Stimulated activated CD8-positive, alpha-beta memory T cell treated with anti-CD3 and anti-CD28 coated beads, Interleukin-7, amount 100 ng/mL, for 48 hours (primary cell): ENCODE measurements at places on chromosomes 5 and 9.

DNA sequence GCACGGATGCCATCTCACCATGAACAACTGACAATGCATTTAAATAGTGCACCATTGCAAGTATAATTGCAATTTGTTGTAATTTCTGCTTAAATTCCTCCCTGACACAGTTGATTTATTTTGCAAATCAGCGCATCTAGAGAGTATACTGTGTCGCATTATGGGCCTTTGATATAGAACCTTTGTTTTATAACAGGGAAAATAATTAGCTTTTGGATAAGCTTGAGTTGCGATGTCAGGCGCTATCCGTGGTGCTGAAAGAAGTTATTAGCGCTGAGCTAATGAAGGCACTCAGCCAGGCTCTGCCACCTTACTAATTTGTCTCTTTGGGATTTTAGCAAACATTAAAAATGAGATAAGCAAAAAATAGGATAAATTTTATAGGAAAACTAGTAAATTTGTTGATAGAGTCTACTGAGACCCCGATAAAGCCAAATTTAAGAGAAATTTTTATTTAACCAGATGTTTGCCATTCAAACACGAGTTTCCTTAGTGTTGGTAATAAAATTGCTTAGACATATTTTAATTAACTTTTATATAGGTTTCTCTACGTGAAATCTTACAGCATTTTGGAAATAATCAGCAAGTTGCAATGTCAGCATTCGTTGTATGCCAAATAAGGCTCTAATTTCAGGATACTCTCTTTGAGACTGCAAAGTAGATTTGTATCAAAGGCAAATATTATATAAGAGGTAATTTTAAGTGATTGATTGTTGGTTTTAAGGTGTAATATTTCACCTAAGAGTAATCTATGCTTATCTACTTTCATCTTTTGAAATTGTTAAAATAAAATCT lies 355.5 kb downstream of the TLR4 start:
- no peak for DNase-seq

DNA sequence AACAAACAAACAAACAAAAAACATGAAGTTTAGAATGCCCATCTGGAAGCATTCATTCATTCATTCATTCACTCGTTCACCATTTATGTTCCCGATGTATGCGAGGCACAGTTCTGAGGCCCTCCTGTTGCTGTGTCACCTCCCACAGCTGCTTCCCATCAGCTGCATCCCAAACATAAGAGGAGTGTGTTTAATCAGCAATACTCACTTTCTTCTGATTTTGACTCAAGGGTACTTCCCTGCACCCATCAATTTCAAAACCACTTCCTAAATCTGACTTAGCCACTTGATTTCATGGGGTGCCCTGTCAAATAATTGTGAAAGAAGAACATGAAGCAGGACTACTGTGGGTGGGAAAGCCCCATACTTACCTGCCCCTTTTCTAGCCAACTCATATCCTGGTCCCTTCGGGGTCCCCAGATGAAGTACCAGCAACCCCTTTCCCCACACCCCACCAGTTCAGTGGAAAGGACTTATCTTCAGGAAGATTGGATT lies 128.0 kb upstream of the IL12B start:
- peak; percentile 26 for DNase-seq

DNA sequence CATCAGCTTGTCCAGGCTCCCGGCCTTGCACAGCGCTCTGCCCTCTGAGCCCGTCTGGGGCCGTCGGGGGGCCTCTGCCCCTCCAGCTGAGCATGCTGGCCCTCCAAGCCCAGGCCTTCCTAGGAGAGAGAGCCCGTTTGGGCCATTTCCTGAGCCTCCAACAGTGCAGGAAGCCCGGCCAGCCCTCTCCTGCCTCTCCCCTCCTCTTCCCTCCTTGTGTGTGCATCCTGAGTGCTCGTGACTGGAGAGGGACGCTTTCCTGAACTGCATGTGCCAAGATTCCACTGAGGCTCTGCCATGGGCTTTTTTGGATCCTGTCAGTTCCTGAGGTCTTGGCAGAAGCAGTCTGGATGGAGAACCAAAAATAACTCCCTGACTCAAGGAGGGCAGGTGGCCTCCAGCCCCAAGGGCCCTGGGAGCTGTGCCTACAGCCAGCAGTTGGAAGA lies 15.6 kb downstream of the OLFM1 start:
- DNase-seq, result no peak

- DNase-seq, result no peak
Measured at GRCh38 chr9:69949396-69949795, 94.3 kb upstream of the MAMDC2 start.

DNA sequence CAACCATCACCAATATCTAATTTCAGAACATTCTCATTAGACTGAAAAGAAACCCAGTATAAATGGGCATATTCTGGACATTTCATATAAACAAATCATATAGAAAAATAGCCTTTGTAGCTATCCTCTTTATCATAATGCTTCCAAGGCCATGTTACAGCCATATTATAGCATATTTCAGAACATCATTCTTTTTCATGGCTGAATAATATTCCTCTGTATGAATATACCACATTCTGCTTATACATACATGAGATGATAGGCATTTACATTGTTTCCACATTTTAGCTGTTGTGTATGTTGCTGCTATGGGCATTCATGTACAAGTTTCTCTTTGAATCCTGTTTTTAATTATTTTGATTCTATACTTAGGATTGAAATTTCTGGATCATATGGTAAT lies 167.0 kb downstream of the FBXL17 start:
- DNase-seq, result no peak

DNA sequence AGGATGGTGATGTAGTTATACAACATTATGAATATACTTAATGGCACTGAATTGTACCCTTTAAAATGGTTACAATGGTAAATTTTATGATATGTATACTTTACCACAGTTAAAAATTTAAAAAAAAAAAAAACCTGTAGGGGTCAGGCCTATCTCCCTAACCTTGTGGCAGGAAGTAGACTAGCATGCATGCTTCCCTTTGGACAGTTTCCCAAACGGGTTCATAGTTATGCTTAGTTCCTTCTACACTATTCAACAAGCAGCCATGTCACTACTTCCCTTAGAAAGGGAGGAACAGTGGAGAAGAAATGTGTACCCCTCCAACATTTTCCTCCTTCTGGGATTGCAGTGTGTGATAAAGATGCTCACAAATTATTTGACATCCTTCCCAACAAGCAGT lies 32.5 kb downstream of the IDNK start:
- DNase-seq, result no peak

DNA sequence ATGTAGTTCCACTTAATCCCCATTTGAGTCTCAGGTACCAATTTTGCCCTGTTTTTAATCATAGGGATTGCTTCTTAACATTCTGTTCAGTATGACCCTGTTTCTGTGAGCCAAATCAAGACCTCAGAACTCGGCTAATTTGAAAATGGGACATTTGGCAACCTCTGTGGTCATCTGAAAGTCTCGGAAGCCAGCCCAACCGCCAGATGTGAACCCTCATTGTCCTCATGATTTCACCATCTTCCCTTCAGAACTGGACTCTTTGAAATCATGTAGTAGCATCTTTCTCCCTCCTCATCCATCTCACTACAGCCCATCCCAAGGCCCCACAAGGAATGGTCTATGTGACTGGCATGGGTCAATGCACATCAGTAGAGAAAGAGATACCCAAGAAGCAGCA lies 88.9 kb downstream of the S1PR3 start:
- no peak for DNase-seq

DNA sequence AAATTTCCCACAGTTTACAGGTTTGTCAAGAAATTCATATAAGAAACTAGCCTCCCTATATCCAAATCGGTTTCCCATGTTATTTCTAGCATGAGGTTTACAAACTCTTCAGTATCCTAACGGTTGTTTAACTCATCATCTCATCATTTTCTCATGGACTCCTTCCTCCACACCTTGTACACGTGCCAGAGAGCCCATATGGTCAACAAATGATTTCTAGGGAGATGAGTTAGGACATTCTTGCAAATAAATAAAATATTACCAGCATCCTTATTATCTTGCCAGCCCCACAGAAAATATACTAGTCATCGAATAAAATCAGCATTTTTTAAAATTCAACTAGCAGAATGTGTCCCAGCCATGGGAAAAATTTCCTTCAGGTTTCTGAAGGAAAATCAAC lies 285.2 kb downstream of the EBF1 start:
- no peak for DNase-seq

DNA sequence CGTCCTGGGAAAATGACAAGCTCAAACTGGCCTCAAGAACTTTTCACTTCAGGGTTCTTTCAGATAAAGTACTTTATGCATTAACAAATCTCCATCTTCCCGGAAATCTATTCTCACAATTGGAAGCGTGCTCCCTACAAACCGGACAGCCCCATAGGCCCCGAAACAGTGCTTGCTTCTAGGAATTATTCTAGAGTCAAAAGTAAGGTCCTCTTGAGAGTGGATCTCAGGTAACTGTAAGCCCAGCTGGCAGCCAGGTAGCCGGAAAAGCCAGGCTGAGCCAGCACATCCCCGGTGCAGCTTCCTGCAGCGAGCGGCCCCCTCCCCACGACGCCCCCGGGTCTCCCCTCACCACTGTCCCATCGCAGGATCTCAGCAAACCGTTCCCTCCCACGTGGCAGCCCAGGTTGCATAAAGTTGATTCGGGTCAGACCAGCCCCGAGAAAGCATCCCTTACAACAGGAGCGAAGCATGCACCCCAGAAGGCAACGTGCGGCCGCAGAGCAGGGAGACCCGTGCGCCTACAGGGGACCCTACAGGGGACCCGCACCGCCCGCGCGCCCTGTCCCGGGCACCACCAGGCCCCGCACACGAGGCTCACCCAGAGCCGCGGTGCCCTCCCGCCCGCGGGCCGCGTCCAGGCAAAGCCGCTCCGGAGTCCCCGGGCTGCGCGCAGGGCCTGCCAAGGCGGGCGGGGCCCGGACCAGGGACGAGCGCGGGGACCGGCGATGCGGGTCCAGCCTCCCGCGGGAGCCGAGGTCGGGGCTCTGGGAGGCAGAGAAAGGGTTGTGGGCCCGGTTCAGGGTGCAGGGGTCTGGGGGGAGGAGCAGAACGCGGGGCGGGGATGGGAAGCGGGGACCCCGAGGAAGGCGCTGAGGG lies 920 bp downstream of the LPCAT1 start:
- no peak for DNase-seq

GRCh38 chr5:137822984-137823383 lies 44.7 kb upstream of the MYOT start:
- no peak for DNase-seq

- DNase-seq, result no peak
Measured at GRCh38 chr5:110087829-110088228, 398.1 kb downstream of the MAN2A1 start.

- DNase-seq, result no peak
Measured at GRCh38 chr9:6598249-6598725, 47.2 kb downstream of the GLDC start.

DNA sequence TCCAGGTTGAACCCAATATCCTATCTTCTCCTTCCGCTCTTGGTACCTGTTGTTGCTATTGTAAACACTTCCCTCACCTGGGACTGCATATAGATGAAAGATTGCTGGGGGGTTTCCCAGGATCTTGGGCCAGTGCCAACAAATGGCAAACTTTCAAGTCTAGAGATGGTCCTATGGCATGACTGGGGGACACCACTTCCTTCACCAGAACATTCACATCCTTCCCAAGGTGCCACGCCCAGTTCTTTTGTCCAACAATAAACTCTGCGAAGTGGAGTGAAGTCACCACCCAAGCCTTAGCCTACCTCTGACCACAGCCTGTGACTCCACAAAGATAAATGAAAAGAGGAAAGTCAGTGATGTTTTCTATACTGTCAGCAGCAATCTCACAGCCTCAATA lies 34.4 kb downstream of the DOCK8 start:
- DNase-seq, result peak; percentile 20

GRCh38 chr5:177040814-177041420 lies 18.4 kb downstream of the ZNF346 start:
- DNase-seq, result no peak

GRCh38 chr5:33840927-33841547 lies 50.8 kb downstream of the ADAMTS12 start:
- DNase-seq, result no peak

DNA sequence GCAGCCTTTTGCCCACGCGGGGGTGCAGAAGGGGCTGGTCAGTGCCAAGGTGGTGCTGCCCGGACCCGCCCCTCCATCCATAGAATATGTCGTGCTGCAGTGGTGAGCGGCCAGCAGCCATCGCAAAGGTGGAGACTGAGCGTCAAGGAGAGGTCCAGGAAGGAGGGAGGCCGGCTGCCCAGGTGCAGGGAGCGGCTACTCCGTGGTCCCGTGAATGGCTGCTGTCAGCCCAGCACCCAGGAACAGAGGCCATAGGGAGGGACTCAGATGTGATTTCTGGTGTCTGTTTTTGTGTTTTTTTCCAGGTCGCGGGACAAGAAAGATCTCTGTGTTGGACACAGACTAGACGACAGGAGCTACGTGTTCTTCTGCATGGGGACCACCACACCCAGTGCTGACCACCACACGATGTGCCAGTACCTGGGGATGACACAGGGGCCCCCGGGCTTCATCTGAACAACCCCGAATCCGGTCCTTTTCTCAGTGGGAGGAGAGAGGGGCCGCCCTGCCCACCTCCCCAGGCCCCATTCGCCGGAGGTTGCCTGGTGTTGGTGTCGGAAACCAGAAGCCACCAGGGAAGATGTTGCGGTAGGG lies 29.0 kb downstream of the PAEP start:
- no peak for DNase-seq

GRCh38 chr9:114002986-114003350 lies 75.1 kb downstream of the AMBP start:
- no peak for DNase-seq

DNA sequence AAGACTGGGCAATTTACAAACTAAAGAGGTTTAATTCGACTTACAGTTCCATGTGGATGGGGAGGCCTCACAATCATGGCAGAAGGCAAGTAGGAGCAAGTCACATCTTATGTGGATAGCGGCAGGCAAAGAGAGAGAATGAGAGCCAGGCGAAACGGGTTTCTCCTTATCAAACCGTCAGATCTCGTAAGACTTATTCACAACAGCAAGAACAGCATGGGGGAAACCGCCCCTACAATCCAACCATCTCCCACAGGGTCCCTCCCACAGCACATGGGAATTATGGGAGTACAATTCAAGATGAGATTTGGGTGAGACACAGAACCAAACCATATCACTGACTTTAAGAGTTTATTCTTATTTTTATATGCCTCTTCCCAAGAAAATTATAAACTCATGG lies 60.3 kb downstream of the RFK start:
- DNase-seq, result no peak

DNA sequence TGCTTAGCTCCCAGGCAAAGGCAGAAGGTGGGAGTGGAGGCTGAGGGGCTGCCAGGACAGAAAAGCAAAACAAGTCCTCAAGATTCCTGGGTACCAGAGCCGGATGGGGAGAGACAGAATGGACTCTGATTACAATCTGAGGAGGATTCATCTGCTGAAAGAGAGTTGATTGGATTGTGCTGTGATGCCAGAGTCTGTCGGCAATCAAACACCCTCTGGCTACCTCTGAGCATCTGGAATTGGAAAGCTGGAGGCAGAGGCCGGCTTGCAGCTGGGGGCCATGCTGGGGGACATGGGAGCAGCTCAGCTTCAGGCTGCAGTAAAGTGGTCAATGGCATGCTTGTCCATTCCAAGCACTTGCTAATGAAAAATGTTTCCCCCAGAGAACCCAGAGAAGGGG lies 59.3 kb downstream of the ASTN2 start:
- DNase-seq, result no peak

- no peak for DNase-seq
Measured at GRCh38 chr9:92055624-92056023, 59.6 kb downstream of the SPTLC1 start.

- no peak for DNase-seq
Measured at GRCh38 chr9:135178498-135178897, 91.0 kb downstream of the OLFM1 start.
